ENCODE measurements at places on chromosomes 4 and X. TPM values are rescaled to one million over a fixed set of nuclear protein-coding genes. Genes with fewer than 3 reads are reported as not detected.

GRCh38 chr4:128661479-128661878, 148.0 kb upstream of the JADE1 start:
- H3K36me3 ChIP-seq = no peaks in the 10 kb centered on the region
- H3K27me3 ChIP-seq = no peaks in the 10 kb centered on the region
- H3K27ac ChIP-seq = no peak overlapping the region
- no peaks in the 10 kb centered on the region for H3K4me1 ChIP-seq
- H3K4me3 ChIP-seq = no peak overlapping the region

- no peaks in the 10 kb centered on the region for H3K27me3 ChIP-seq
- no peak for DNase-seq
- H3K36me3 ChIP-seq = peaks cover 35% of the 10 kb centered on the region
- no peak overlapping the region for H3K4me3 ChIP-seq
Measured at GRCh38 chrX:154487518-154488290, 1.3 kb upstream of the UBL4A start.

- DNase-seq = no peak
- no peak overlapping the region for H3K4me3 ChIP-seq
- H3K4me1 ChIP-seq = peaks cover 9% of the 10 kb centered on the region
- H3K36me3 ChIP-seq = peaks cover 21% of the 10 kb centered on the region
- H3K27me3 ChIP-seq = no peaks in the 10 kb centered on the region
Measured at GRCh38 chr4:108109997-108110416, 58.7 kb downstream of the LEF1 start.

- no peak for DNase-seq
- H3K4me1 ChIP-seq = no peaks in the 10 kb centered on the region
- no peak overlapping the region for H3K27ac ChIP-seq
- no peak overlapping the region for H3K4me3 ChIP-seq
- no peaks in the 10 kb centered on the region for H3K36me3 ChIP-seq
Measured at GRCh38 chr4:76282941-76283689, 23.4 kb upstream of the STBD1 start.

GRCh38 chr4:102031406-102031805, 240.9 kb downstream of the BANK1 start:
- H3K36me3 ChIP-seq = no peaks in the 10 kb centered on the region
- no peak for DNase-seq
- H3K27ac ChIP-seq = no peak overlapping the region
- no peaks in the 10 kb centered on the region for H3K27me3 ChIP-seq

The ADH7 gene
- total RNA-seq = not detected

GRCh38 chr4:122652379-122652778, 31.5 kb upstream of the IL21 start:
- no peak overlapping the region for H3K27ac ChIP-seq
- no peak overlapping the region for H3K4me3 ChIP-seq
- H3K4me1 ChIP-seq = no peaks in the 10 kb centered on the region
- no peaks in the 10 kb centered on the region for H3K36me3 ChIP-seq
- no peak for DNase-seq
- no peaks in the 10 kb centered on the region for H3K27me3 ChIP-seq

- H3K27ac ChIP-seq = no peak overlapping the region
- H3K27me3 ChIP-seq = no peaks in the 10 kb centered on the region
- H3K4me1 ChIP-seq = peaks cover 10% of the 10 kb centered on the region
- no peak for DNase-seq
- H3K4me3 ChIP-seq = no peak overlapping the region
- H3K36me3 ChIP-seq = no peaks in the 10 kb centered on the region
Measured at GRCh38 chr4:53022513-53023100, 160.5 kb downstream of the RASL11B start.

GRCh38 chr4:76251441-76252270, at the start of gene FAM47E:
FAM47E (plus strand) TSS chr4:76251721; CDS start chr4:76251747, 26 bp downstream.
- peaks cover 10% of the 10 kb centered on the region for H3K4me1 ChIP-seq
- no peak within 1 kb of the TSS for H3K27ac ChIP-seq
- peaks cover 60% of the 10 kb centered on the region for H3K27me3 ChIP-seq
- peak; percentile 37 for DNase-seq
- H3K36me3 ChIP-seq = no peaks in the 10 kb centered on the region
- peak within 1 kb of the TSS; percentile 33 for H3K4me3 ChIP-seq

DNA sequence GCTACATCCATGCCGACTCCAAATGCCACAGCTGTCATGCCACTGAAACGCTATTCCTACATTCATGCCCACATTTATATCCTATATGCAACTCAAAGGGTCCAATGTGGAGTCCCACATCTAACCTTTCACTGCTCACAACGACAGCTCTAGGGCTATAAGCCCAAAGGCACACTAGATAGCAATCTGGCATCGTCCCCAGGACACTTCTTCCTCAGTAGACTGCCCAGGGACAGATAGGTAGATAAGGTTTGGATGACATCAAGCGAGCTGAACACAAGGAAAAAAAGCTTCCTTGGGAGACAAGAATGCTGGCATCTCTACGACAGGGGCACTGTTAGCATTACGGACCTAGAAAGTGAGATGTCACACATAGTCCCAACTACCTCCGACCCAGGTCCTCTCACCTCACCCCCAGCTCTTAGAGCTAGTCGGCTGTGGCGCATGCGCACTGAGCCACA, 685 bp downstream of the RAB9B start:
- no peaks in the 10 kb centered on the region for H3K36me3 ChIP-seq
- no peaks in the 10 kb centered on the region for H3K4me1 ChIP-seq
- peak; percentile 5 for DNase-seq

The LEF1 gene
- total RNA-seq = 55.5 TPM

- peaks cover 15% of the 10 kb centered on the region for H3K4me1 ChIP-seq
- no peaks in the 10 kb centered on the region for H3K27me3 ChIP-seq
- H3K27ac ChIP-seq = peak overlapping the region; percentile 17
- no peak overlapping the region for H3K4me3 ChIP-seq
- peaks cover 68% of the 10 kb centered on the region for H3K36me3 ChIP-seq
Measured at GRCh38 chr4:84673475-84674240, 90.7 kb downstream of the CDS1 start.

DNA sequence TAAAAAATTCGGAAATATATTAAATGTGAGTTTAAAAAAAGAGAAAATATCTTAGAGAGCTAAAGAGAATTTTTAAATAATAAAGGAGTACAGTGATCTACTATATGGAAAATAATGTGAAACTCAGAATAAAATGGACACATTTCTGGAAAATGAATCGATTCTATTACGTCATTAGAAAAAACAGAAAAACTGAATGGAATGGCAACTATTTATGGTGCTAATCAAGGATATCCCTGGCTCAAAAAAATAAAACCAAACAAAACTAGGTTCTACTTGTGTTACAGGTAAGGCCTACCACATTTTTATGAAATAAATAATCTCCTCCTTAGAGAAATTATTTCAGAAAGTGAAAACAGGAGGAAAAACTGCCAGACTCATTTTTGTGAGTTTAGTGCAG, 5.5 kb upstream of the SLC7A11 start:
- H3K27me3 ChIP-seq = no peaks in the 10 kb centered on the region
- peaks cover 22% of the 10 kb centered on the region for H3K4me1 ChIP-seq
- no peak overlapping the region for H3K4me3 ChIP-seq
- H3K27ac ChIP-seq = no peak overlapping the region
- no peaks in the 10 kb centered on the region for H3K36me3 ChIP-seq
- no peak for DNase-seq

DNA sequence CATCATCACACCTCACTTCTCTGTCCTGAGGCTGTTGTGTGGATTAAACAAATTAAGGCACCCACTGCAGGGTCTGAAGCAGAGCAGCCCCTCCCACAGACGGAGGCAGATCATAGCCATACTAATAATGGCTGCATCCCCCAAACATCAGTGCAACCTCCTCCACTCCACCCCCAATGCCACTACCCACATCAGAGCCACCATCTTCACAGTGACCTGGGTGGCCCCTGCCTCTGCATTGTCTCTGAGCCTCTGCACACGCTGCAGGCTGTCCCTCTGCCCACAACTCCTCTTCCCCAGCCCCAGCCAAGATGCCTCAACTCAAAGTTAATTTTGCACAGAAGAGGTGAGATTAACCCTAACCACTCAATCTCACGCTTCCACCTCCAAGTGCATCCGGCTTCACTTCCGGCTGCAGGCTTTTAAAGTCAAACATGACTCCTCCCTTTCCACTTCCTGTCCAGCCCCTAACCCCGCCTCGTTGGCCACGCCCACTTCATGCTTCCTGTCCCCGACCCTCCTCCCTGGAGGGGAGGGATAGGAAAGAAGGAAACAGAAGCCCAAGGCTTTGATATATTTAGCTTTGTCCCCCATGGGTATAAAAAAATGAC, 22.7 kb downstream of the JAKMIP1 start:
- H3K36me3 ChIP-seq = no peaks in the 10 kb centered on the region
- no peaks in the 10 kb centered on the region for H3K27me3 ChIP-seq
- DNase-seq = no peak
- H3K27ac ChIP-seq = no peak overlapping the region
- H3K4me1 ChIP-seq = no peaks in the 10 kb centered on the region
- H3K4me3 ChIP-seq = no peak overlapping the region

The TLR6 gene
- total RNA-seq = 1.5 TPM

- H3K36me3 ChIP-seq = no peaks in the 10 kb centered on the region
- no peaks in the 10 kb centered on the region for H3K4me1 ChIP-seq
- no peak overlapping the region for H3K4me3 ChIP-seq
- H3K27me3 ChIP-seq = peaks cover 4% of the 10 kb centered on the region
Measured at GRCh38 chr4:111883557-111883999, 261.7 kb upstream of the FAM241A start.

The SLC2A9 gene
- not detected for total RNA-seq

The NSG1 gene
- not detected for total RNA-seq

DNA sequence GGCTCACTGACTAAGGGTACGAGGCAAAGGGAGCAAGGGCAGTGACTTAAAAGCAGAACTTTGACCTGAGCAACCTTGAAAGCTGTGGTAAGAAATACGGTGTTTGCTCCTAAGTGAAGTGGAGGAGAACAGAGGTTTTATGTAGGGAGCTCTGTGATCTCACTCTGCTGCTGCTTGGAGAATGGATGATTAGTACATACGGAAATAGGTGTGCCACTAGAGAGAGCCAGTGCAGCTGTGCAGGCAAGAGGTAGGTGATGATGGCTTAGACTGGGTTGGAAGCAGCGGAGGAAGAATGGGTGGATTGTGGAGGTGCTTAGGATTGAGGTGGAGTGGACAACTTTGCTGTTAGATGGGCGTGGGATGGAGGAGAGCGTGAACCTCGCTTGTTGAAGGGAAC, 85.0 kb downstream of the FAM193A start:
- H3K27ac ChIP-seq = no peak overlapping the region
- no peak for DNase-seq
- no peak overlapping the region for H3K4me3 ChIP-seq
- no peaks in the 10 kb centered on the region for H3K4me1 ChIP-seq
- no peaks in the 10 kb centered on the region for H3K36me3 ChIP-seq
- no peaks in the 10 kb centered on the region for H3K27me3 ChIP-seq

The ZNF157 gene
- not detected for total RNA-seq

DNA sequence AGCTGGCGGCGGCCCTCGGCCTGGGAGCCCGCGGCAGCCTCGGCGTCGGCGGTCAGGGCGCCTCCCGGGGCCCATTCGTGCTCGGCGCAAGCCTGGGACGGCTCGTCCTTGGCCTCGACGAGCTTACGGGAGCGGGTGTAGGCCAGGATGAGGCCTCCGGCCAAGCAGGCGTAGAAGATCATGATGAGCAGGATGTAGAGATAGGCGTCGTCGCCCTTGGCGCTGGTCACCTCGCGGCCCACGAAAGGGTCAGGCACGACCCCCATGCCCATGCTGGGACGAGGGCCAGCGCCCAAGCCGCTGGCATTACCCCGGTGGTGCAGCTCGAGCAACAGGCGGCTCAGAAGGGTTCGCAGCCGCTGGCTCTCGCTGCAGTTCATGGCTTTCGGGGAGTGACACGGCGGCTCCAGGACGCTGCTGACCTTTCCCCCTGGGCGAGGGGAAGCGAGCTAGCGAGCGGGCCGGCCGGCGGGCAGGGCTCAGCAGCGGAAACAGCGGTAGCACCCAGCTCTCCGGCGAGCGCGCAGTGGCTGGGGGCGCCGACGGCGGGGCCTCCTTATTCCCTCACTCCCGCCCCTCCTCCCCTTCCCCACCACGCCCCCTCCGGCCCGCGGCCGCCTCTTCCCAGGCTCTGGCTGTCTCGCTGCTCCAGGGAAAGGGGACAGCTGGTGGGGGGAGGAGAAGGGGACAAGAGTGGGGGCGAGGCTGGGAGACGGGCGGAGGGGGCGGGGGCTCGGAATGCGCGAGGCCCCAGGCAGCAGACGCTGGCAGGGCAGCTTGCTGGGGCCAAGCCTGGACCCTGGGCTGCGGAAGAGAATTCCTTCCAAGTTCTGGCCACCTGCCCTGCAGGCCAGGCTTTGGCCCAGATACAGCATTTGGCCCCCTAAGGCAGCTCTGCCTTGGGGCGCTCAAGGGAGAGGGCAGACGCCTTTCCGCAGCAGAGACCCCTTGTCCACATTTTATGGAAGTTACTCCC, at the start of gene KCNE5:
TSS of gene KCNE5 (minus strand) at position 532 of the 976 bp plus-strand sequence. CDS start at position 380, 152 bp downstream.
- no peaks in the 10 kb centered on the region for H3K36me3 ChIP-seq
- H3K4me1 ChIP-seq = no peaks in the 10 kb centered on the region
- no peak within 1 kb of the TSS for H3K27ac ChIP-seq
- no peaks in the 10 kb centered on the region for H3K27me3 ChIP-seq
- H3K4me3 ChIP-seq = no peak within 1 kb of the TSS

The GPR143 gene
- total RNA-seq = not detected

The TLL1 gene
- total RNA-seq = not detected

The FAAH2 gene
- not detected for total RNA-seq

The CXCL1 gene
- total RNA-seq = 0.38 TPM

The TRIM60 gene
- total RNA-seq = not detected

DNA sequence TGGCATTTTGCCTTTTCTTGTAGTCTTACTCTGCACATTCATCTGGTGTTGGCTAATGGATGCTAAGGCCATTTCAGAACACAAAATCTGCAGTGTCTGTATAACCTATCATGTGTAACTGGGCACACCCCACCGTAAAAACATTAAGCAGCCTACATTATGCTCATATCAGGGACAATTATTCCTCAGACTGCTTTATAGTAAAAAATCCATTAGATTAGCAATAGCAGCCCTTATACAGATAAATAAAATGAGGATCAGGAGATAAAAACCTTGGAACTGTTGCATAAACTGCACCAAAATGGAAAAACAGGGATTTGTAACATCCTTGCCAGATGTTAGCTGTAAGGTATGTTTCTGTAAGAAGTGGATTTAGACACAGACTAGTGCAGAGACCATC, 288.8 kb downstream of the HS3ST1 start:
- DNase-seq = no peak
- no peak overlapping the region for H3K4me3 ChIP-seq
- H3K27ac ChIP-seq = no peak overlapping the region
- no peaks in the 10 kb centered on the region for H3K4me1 ChIP-seq
- no peaks in the 10 kb centered on the region for H3K36me3 ChIP-seq
- no peaks in the 10 kb centered on the region for H3K27me3 ChIP-seq

- H3K4me3 ChIP-seq = no peak overlapping the region
- no peaks in the 10 kb centered on the region for H3K36me3 ChIP-seq
- no peaks in the 10 kb centered on the region for H3K4me1 ChIP-seq
- H3K27me3 ChIP-seq = 0 out of 2 replicates have a peak, but pooled peaks cover 4% of the 10 kb centered on the region
Measured at GRCh38 chr4:75566911-75567310, 11.0 kb downstream of the ODAPH start.

The CYP2U1 gene
- 9.3 TPM for total RNA-seq

GRCh38 chr4:24245491-24245820, 338.9 kb downstream of the DHX15 start:
- no peak overlapping the region for H3K27ac ChIP-seq
- H3K36me3 ChIP-seq = no peaks in the 10 kb centered on the region
- no peaks in the 10 kb centered on the region for H3K27me3 ChIP-seq
- no peak overlapping the region for H3K4me3 ChIP-seq
- no peak for DNase-seq

The XAGE1A gene
- not detected for total RNA-seq

- DNase-seq = no peak
- no peaks in the 10 kb centered on the region for H3K36me3 ChIP-seq
- no peaks in the 10 kb centered on the region for H3K27me3 ChIP-seq
- peaks cover 11% of the 10 kb centered on the region for H3K4me1 ChIP-seq
- H3K27ac ChIP-seq = no peak overlapping the region
- H3K4me3 ChIP-seq = no peak overlapping the region
Measured at GRCh38 chrX:138853936-138854335, 142.4 kb upstream of the FGF13 start.

GRCh38 chr4:128517739-128518510, 230.3 kb upstream of the PGRMC2 start:
- DNase-seq = peak; percentile 88
- peaks cover 55% of the 10 kb centered on the region for H3K4me1 ChIP-seq
- no peak overlapping the region for H3K4me3 ChIP-seq
- no peaks in the 10 kb centered on the region for H3K27me3 ChIP-seq
